ENCODE measurements at places on chromosomes 1 and 21.

- DNase-seq: no peak
Observed at GRCh38 chr1:116128664-116129063, 17.5 kb downstream of the MAB21L3 start.

GRCh38 chr1:158814970-158815369 is 16.2 kb upstream of the MNDA start:
- DNase-seq: no peak

DNA sequence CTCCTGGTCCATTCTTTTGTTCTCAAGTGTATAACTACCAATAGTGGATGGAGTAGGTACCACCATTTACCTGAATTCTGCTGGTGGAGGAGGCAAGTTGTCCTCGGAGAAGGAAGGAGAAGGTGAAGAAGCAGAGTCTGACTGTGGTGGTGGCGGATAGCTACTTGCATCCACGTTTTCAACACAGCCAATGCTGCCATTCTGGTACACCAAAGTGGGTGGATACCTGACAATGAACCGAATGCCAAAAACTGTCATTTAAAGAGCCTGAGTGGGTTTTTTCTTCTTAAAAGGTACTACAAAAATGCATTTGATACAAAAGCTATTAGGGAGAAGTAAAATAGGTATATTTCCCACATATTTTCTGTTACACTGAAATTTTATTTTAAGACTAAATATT is 20.1 kb downstream of the GPR3 start:
- DNase-seq: no peak

GRCh38 chr21:28962465-28962864 is 30.2 kb downstream of the LTN1 start:
- no peak for DNase-seq

- DNase-seq: no peak
Observed at GRCh38 chr1:4970532-4970931, 316.1 kb downstream of the AJAP1 start.

DNA sequence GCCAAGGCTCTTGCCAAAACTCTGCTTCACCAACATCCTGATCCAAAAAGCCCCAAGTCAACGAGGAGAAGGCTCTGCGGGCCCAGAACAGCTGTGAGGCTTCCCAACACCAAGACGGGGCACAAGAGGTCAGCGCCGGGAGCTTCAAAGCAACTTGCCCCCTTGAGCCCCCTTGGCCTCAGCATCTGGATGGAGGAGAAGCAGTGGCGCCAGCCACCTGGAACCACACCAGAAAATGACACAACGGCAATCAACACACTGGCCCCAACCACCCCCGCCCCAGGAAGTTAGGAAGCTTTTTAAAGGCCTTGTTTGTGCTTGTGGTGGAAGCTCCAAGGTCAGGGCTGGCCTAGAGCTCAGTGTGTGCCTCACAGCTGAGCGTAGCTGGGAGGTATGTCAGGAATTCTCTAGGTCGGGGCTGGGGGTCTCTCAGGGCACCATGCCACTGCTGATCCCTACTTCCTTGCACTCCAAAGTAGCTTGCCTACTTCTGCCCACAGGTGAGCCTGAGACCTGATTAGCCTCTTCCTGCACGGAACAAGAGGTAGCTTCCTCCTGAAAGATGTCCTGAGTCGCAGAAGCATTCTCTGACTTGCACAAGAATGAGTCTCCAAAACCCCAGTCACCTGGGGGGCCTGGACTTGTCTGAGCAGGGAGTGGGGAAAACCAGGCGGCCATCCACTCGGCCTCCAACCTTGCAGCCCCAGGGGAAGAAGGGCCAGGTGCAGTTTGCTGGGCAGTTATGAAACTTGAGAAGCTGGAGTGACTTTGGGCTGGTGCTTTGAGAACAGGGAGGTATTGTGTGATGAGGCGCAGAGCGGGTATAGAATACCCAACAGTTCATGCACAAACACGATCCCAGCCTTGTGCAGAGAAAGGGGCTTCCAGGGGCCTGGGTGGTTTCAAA is 9.7 kb upstream of the SRP9 start:
- DNase-seq: no peak

GRCh38 chr1:211952299-211952698 is 83.1 kb downstream of the INTS7 start:
- no peak for DNase-seq

DNA sequence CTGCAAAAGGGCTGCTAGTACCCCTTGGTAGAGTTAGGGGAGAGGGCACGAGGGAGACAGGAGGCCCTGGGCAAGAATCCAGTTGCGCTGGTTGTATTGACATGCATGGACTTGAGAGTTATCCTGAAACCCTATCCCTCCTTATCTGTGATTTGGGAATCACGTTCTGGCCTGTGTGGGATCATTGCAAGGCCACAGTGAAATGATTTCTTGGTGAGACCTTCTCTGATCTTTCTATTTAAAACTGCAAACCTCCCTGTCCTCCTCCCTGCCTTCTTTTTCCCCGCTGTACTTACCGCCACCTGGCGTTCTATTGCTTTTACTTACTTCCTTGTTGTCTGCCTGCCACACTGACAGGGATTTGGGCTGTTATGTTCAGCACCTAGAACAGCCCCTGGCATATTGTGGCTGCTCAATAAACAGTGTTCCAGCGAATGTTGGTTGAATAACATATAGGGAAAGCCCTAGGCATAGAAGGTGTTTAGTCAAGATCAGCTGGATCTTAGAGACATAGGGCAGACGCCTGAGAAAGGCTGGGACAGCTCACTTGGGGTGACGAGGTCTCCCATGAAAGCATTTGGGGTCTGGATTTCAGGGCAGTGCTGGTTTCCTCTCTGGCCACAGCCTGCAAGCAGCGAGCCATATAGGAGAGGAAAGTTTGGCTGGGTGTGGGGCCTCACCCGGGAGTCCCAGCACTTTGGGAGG is 25.6 kb downstream of the ALPL start:
- DNase-seq: no peak

Measured in CD4-positive, alpha-beta T cell treated with Interferon gamma for 1 hour (primary cell).